ENCODE measurements at places on chromosomes 6 and 20.
A peak's percentile ranks its signal among the peaks of the same experiment; 100 is the strongest.

DNA sequence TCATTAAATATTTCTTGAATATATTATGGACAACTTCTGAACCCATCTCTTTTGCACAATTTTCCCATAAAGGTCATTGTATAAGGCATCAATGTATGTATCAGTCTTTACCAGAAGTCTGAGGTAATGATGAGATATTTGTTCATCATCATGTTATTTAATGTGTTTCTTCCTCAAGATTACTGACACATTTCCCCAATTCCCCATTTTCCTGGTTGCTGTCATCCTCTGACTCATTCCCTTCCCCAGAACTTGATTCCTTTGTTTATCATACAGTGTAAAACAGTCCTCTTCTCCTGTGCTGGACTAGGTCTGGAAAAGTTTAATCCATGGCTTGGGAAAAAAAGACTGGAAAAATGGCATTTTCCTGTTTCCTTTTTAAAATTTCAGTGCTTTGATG is 107.9 kb upstream of the FLRT3 start:
- DNase-seq = no peak

DNA sequence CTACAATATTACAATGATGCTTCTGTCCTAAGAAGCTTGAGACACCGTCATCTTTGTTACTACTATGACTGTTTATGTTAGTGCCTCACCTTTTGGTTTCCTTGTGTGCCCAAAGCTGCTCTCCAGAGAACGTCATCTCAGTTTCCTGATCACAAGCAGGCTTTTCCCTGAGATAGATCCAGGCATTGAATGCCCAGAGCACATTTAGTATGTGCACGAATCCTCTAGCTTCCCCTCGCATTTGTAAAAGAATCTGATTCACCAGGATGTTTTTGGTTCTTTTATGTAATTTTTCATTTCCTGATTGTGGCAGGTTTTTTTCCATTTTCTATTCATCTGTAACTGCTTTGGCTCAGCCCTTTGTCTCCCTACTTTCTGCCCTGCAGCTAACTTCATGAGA is 100.2 kb upstream of the TMEM181 start:
- DNase-seq = no peak

DNA sequence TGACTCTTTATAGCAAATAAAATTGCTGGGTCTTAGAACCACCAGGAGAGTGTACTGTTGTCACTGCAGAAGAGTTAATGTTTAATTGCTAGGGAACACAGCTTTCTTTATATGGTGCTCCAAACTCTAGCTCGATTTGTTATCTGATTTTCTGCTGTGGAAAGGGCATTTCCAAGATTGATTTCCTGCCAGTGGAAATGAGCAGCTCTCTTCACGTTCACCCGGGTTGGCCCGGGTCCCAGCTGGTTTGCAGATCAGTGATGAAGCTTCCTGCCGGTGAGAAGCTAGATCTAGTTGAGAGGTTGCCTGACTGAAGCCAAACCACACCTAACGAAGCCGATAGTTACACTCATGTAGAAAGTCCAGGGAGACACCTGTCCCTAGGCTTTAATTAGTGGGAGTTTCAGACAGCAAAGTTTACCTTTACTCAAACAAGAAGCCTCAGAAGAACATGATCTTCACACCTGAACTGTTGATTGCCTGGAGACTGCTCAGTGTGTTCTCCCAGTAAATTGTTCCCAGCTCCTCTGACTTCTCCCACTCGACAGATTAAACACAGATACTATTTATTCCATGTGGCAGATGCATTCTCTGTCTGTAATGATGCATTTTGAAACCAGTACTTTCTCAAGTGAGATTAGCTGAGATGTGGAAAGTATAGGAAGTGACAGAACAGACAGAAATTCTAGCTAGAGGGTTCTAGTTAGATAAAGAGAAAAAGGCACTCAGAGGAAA is 27.8 kb downstream of the PAQR8 start:
- DNase-seq = peak; percentile 22

DNA sequence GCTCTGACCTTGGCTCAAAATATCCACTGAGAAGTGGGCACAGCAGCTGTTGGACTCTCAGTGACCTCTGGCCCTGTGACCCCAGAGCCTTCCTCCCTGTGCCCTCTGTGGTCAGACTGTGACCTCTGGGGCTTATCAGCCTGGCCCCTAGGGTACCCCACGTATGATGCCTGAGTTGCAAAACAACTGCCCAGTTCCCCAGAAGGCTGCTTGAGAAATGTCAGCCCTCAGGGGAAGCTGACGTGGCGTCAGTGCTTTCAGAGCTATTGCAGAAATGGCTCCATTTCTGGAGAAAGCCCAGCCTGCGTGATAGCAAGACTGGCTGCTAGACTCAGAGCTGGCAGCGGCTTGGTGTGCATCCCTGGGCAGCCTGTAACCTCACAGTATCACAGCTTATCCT is 31.5 kb upstream of the TGM2 start:
- no peak for DNase-seq

- no peak for DNase-seq
Observed at GRCh38 chr20:46056970-46057855, 28.2 kb downstream of the SLC12A5 start.

- no peak for DNase-seq
Observed at GRCh38 chr6:111724505-111724904, 118.8 kb upstream of the TRAF3IP2 start.

DNA sequence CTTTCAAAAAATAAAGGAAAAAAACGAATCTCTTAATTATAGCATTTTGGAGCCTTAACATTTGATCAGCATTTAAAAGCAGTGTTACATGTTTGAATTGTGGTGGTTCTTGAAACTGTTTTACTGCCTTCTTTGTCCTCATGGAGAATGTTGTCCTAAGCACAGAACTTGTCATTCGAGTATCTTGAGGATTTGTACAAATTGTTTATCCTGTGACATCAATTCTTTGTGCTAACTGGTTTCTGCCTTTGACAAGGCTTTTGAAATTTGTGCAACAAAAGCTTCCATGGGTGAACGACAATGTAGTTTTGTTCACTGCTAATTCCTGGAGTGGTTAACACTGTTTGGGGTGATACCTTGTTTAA is 130.8 kb downstream of the SCAF8 start:
- DNase-seq = no peak

DNA sequence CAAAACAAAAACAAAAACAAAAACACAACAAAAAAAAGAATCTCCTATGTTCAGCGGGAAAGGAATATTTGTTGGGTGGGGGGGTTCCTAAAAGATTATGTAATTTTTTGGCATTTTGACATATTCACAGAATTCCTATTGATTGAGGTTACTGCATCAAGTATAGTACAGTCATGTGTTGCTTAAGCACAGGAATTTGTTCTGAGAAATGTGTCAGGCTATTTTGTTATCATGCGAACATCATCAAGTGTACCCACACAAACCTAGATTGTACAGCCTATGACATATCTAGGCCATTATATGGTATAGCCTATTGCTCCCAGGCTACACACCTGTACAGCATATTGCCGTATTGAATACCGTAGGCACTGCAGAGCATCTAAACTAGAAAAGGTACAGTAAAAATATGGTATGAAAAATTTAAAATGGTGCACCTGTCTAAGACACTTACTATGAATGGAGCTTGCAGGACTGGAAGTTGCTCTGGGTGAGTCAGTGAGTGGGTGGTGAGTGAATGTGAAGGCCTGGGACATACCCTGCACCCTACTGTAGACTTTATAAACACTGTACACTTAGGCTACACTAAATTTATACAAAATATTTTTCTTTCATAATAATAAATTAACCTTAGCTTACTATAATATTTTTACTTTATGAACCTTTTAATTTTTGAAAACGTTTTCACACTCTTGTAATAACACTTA is 110.6 kb downstream of the CDKAL1 start:
- no peak for DNase-seq

- no peak for DNase-seq
Observed at GRCh38 chr20:61942526-61942925, 123.2 kb downstream of the TAF4 start.

DNA sequence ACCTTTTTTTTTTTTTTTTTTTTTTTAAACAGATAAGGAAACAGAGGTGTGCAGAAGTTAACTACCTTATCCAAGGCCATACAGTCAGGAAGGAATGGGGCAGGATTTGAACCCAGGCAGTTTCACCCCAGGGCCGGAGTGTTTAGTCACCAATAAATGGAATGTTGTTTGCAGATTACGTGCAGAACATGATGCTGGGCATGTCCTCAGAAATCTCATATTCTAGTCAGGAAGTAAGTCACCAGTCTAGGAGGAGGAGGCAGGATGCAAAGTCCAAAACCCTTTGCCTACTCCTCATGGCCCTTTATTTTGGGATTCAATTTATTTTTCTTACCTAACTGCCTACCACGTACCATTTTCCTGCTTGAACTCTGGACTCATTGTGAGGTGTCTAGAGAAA is 57.1 kb upstream of the LRRC1 start:
- no peak for DNase-seq

DNA sequence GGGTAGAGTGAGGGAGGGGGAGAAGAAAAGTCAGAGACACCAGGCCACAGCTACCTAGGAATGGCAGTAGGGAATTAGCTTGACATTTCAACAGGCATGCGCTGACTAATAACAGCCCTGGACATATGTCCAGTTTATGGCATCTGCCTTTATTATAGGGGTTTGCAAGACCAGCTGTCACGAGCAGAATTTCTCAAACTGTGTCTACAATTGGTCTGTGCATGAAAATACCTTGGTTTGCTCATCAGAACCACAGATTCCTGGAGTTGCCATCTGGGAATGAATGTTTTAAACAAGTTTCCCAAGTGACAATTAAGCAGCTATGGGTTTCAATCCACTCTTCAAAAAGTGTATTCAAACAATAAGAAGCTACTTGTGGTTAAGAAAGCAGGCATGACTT is 110.3 kb upstream of the ENPP5 start:
- DNase-seq = no peak

DNA sequence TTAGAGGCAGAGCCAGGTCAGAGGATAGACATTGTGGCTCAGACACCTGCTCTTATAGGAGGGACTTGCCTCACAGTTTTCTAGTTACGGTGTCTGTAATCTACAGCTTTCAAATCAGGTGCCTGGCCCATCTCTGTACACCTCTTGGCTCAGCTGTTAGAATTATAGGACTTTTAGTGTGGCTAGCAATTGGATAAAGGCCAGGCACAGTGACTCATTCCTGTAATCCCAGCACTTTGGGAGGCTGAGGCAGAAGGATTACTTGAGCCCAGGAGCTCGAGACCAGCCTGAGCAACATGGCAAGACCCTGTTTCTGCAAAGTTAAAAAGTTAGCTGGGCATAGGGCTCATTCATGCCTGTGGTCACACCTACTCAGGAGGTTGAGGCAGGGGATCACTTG is 20.0 kb downstream of the BRPF3 start:
- DNase-seq = no peak

- no peak for DNase-seq
Observed at GRCh38 chr20:7449269-7449668, 491.0 kb downstream of the HAO1 start.

- no peak for DNase-seq
Observed at GRCh38 chr6:164859816-164860215, 449.6 kb downstream of the C6orf118 start.

- DNase-seq = no peak
Observed at GRCh38 chr20:64093013-64093503, 8.9 kb upstream of the LKAAEAR1 start.

- DNase-seq = no peak
Observed at GRCh38 chr6:109322825-109323224, 59.4 kb downstream of the CD164 start.

- DNase-seq = no peak
Observed at GRCh38 chr6:154356690-154357089, at the start of gene IPCEF1. TSS of gene IPCEF1 (minus strand) at chr6:154356803. CDS start at chr6:154265947, 90,856 bp downstream.

- DNase-seq = no peak
Observed at GRCh38 chr6:530425-530824, 126.5 kb downstream of the HUS1B start.

DNA sequence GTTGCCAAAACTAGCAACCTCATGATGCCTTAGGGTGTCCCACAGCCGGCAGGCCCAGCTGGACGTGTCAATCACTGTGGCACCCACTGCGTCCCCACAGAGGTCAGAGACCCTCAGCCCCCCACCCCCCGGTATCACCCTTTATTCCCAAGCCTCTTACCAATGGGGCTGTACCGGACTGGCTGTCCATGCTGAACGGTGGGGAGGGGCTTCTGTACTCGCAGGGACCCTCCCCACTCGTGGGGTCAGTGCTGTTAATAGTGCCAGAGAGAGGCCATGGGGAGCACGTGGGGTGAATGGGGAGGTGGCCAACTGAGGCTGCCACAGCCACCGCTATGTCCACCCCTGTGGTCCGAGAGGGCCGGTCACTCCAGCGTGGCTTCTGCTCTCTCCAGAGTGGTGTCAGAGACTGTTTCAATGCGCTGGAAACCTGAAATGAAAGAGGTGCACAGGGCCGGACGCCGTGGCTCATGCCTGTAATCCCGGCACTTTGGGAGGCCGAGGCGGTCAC is 68.6 kb downstream of the THBS2 start:
- DNase-seq = no peak

GRCh38 chr6:169926617-169927417 is 175.4 kb downstream of the ERMARD start:
- DNase-seq = no peak

DNA sequence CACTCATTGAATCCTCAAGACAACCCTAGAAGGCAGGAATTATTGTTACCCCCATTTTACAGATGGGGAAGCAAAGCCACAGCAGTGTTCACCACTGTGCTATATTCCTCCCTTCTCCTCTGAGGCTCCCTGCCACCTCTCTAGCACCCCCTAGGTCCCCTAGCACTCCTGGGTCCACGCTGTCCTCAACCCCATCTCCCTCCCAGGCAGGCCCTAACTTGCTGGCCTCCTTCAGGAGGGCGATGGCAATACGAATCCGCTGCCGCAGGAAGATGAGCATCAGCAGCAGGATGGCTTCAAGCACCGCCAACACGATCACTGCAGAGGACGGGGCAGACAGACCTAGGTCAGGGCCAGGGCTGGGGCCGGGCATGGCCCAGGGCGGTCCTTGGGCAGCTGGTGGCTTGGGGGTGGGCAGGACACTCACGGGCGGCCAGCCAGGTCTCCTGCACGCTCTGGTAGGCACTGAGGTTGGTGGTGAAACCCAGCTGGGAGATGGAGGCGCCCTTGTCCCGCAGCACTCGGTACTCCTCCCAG is 7.8 kb upstream of the NEU1 start:
- no peak for DNase-seq

DNA sequence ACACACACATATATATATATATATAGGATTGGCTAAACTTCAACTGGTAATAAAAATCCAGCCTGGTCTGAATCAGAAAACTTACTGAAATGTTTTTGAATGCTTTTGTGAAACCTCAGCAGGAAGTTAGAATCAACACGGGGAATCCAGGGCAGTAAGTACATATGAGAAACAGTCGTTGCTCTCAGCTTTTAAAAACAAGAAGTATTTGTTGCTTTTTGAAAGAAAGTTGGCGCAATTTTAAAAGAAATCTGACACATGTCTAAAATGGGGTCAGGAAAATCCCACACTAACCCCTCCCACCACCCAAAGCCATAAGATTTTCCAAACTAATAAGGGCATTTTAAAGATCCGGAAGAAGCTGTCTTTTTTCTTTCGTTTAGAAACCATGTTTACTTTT is 11.5 kb upstream of the CCDC170 start:
- no peak for DNase-seq

- DNase-seq = no peak
Observed at GRCh38 chr6:23319582-23319981, 750.2 kb downstream of the HDGFL1 start.

- DNase-seq = no peak
Observed at GRCh38 chr20:47929368-47930115, 144.3 kb upstream of the SULF2 start.
